ENCODE measurements at places on chromosomes 7 and 10.
A peak's percentile ranks its signal among the peaks of the same experiment; 100 is the strongest.

GRCh38 chr7:30617359-30617758 lies 22.7 kb downstream of the GARS1 start:
- no peak for DNase-seq

GRCh38 chr7:57199252-57199651 lies 67.0 kb upstream of the ZNF479 start:
- DNase-seq = no peak

DNA sequence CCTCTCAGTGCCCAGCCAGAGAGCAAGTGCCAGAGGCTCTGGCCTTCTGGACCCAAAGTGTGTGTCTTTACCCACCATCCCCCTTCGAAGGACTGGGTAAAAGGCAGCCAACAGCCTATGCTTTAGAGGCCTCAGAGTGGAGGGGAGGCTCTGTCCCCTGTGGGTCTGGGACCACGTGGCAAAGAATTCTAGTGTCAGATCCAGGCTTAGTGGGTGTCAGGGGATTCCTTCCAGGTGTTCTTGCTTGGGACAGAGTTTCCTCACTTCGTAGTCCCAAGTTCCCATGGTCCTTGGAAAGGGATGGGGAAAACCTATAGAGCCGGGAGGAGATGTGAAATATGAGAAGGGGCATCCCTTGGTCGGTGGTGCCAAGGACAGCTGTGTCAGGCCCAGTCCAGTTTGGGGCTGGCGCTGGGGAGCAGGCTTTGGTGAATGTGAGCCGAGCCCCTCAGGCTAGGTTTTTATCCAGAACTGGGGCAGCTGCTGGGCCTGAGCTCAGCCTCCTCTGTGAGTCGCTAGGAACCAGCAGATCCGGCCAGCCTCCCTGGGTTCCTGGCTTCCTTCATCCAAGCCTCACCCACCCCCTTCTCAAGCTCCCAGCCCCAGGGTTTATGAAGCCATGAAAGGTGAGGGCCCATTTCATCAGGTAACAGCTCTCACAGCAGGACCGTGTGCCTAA lies 71.2 kb downstream of the C10orf105 start:
- DNase-seq = no peak

GRCh38 chr10:79435271-79436065 lies 10.0 kb downstream of the ZCCHC24 start:
- DNase-seq = no peak

GRCh38 chr7:95180-95862 lies 97.0 kb upstream of the FAM20C start:
- DNase-seq = no peak

GRCh38 chr7:79523436-79523835 lies 70.0 kb upstream of the MAGI2 start:
- no peak for DNase-seq

DNA sequence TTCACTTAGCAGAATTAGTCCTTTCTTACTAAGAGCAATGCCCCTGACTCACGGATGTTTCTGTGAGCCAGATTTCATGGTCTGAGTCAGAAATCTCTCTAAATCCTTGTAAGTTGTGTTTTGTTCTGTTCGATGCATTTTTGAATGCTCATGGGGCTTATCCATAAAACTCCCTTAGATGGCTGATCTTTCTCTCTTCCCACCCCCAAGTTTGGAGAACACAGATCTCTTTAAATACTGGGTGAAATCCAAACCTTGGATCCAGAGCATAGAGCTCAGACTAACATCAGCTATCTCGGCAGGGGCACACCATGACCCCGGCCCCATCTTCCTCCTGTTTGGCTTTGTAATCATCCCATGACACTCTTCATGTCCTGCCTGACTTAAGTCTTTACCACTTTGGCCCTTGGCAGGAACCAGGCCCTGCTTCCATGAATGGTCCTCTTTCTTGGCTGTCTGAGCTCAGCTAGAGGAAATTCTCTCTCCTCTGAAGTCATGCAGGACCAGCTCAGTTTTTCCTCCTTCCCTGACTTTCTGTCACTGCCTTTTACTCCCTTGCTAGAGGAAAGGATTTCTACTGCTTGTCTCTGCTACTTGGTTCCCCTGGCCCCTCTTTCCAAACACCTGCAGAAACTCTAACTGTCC lies 120.4 kb upstream of the RAB11FIP2 start:
- no peak for DNase-seq

GRCh38 chr10:77511498-77512218 lies 126.0 kb downstream of the KCNMA1 start:
- DNase-seq = no peak

GRCh38 chr10:13400196-13400965 lies 52.3 kb upstream of the SEPHS1 start:
- no peak for DNase-seq

DNA sequence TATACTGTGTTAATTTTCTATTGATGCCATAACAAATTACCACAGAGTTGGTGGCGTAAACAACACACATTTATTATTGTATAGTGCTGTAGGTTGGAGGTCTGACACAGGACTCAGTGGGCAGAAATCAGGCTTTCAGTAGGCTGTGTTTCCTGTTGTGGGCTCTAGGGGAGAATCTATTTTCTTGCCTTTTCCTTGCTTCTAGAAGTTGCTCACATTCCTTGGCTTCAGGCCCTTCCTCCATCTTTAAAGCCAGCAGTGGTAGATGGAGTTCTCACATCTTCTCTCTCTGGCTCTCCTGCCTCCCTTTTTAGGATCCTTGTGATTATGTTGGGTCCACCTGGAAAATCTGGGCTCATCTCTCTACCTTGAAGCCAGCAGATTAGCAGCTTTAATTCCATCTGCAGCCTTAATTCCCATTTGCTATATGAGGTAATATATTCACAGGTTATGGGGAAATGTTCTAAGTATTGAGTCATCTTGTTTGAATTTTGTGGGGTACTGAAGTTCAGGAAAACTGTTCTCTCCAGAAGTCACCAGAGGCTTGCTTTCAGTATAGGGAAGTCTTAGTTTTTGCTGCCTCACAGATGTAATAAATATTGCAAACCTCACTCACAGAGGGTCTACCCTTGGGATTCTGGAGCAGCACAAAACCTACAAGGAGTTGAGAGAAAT lies 38.9 kb downstream of the CCNY start:
- no peak for DNase-seq

GRCh38 chr7:73933091-73933490 lies 72.1 kb downstream of the TMEM270 start:
- no peak for DNase-seq

- no peak for DNase-seq
These were observed 28.7 kb upstream of the USP6NL start for GRCh38 chr10:11639849-11640764.

GRCh38 chr7:28395831-28396230 lies 16.5 kb upstream of the CREB5 start:
- DNase-seq = no peak

DNA sequence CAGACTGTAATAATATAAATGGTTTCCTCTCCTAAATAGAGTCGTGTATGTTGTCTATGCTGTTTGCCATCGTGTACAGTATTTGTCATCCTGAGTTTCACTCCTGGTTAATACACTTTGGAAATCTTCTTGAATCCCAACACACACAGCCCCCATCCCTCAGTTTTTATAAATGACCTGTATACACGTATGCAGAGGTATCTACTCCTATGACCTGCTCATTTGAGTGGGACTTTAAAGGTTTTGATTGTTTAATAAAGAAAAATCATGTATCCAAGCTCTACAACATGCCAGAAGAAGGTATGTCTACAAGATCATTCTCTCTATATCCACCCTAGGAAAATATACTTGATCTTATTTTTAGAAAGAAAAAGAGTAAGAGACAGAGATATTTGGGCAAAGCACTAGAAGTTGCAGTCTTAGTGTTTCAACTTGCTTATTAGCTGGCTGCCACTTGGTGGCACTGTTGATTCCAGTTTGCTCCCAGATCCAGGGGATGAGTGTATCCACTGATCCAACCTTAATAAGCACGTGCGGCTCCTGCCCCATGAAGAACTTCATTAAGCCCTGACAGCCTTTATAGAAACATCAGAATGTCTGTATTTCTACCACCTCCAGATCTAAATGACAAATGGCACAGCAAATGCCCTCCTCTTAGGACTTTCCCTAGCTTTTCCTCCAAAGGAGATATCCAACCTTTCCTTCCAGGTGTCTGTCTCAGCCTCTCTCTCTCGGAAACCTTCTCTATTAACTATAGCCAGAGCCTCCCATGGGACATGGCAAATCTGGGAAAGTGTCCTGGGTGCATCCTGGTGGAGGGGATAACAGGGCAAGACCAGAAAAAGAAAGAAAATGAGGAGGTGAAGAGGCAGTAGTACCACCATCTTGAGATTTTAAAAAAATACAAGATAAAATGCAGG lies 181.6 kb upstream of the NEBL start:
- DNase-seq = peak; percentile 20

DNA sequence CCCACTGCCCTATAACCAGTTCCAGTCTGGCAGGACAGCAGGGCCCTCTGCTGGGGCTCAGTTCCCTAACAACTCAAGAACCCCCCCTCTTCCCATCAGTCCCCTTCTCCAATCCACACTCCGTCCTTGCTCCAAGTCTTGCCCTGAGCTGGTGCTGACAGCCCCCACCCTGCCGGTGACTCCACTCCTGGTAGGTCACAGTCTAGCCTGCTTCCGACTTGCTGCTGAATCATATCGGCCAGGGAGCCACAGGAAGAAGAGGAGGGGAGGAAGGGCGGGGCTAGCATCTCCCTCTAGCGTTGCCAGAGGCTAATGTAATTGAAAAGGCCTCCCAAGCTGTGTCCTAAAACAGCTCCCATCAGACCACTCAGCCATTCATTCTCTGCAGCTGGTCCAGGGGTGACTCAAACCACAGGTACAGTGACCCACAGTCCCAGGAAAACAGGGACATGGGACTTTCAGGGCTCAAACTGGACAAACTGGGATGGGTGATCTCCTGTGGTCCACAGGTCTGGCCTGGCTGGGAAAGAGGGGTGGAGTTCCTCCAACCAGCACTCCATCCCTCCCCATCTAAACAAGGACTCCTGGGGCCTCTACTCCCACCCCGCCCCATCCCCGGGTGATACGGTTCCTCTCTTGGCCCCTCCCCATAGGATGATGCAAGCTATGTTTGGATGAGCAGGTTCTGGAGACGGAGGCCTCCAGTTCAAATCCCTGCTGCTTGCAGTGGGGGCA lies 158.8 kb downstream of the SH3PXD2A start:
- DNase-seq = peak; percentile 58

DNA sequence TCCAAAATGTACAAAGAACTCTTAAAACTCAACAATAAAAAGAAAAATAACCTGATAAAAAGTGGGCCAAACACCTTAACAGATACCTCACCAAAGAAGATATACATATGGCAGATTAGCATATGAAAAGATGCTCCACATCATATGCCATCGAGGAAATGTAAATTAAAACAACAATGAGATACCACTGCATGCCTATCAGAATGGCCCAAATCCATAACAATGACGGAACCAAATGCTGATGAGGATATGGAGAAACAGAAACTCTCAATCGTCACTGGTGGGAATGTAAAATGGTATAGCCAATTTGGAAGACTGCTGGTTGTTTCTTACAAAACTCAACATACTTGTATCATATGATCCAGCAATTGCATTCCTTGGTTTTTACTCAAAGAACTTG lies 319.9 kb downstream of the PHTF2 start:
- DNase-seq = no peak

- DNase-seq = no peak
These were observed 252.5 kb downstream of the PTEN start for GRCh38 chr10:88115968-88116367.

DNA sequence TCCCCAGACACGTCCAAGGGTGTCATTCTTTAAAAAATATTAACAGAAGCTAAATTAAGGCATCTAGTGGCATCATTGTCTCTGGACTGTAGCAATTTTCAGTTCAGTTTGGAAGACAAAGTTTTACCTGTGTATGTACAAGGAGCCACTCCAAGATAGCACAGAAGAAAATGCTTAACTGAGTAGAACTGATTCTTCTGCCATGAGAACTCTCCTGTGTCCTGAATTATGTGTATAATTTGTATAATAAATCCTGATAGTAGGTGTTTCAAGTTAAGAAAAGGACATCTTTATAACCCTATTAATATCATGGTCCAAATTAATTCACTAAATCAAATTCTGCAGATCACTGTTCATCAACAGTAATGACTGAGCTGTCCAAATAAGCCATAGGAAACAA lies 1104.0 kb downstream of the XPNPEP1 start:
- DNase-seq = no peak

DNA sequence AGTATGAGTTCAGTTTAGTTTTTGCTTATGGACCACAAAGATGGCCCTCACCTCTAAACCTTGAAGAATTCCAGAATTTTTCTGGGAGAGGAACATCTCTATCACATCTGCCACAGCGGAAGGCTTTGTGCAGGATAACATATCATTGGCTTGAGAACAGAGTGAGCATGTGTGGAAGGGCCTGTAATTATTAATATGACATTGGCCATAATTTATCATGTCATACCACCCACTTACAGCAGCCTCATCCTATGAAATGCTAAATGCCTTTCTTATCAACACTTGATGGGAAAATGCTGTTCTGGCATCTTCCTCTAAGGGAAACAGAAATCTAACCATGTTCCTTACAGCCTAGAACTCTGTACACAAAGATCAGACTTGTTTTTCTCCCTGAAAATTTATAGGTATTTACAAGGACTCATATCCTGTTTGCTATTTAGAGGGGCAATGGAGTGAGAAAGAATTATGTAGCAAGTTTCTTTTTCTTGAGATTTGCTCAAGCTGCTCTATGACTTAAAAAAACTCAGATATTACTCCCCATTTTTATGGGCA lies 817.3 kb downstream of the LRMDA start:
- no peak for DNase-seq

- DNase-seq = no peak
These were observed 4.7 kb downstream of the ATP5MF start for GRCh38 chr7:99461221-99461620.

DNA sequence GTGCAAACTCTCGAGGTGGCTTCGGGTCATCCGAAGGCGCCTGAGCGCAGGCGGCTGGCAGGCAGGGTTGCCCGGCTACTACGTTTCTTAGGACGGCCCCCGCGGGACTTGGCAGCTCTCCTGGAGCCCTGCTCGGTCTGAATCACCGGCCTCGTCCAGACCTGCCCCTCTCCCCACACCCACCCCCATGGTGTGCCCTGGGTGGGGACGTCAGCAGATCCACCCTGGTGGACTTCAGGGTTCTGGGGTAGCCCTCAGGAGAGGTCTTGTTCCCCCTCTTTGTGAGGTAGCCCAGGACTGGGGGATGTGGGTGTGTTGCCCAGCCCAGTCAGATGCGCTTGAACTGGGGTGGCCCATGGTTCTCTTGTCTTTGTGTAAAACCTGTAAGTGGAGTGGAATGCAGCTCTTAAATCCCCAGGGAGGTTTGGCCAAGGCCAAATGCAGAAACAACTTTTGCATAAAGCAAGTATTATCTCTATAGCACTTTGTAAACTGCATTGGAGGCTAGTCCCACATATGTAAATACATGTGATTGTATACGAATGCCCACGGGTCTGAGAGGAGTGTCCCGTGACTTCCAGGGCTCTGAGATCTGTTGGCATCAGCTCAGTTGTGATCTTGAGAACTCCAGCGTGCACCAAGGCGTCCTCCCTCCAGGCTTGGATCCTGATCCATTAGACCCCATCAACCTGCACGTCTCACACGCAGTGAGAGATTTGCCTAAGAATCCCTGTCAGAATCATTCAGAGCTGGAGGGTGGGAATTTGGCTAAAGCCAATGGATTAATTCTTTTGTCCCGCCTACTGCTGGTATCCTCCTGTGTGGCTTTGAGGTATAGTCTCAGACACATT lies 1.8 kb downstream of the PFKFB3 start:
- no peak for DNase-seq

GRCh38 chr7:49433794-49434193 lies 339.6 kb upstream of the VWC2 start:
- no peak for DNase-seq

- DNase-seq = no peak
These were observed 6.6 kb downstream of the RASGEF1A start for GRCh38 chr10:43260117-43260761.

- no peak for DNase-seq
These were observed 739 bp downstream of the MPP7 start for GRCh38 chr10:28302012-28302637.

Measured in pulmonary artery endothelial cell (primary cell).